ENCODE measurements at places on chromosomes 3 and 15. TPM values are rescaled to one million over a fixed set of nuclear protein-coding genes. Genes with fewer than 3 reads are reported as not detected.

IL5RA gene
- not detected for total RNA-seq

ITIH1 gene
- total RNA-seq: 0.17 TPM

XCR1 gene
- not detected for total RNA-seq

BUB1B gene
- 2.9 TPM for total RNA-seq
